Stromal cell of bone marrow (primary cell): ENCODE measurements at places on chromosomes 7 and 10.
A peak's percentile ranks its signal among the peaks of the same experiment; 100 is the strongest.

DNA sequence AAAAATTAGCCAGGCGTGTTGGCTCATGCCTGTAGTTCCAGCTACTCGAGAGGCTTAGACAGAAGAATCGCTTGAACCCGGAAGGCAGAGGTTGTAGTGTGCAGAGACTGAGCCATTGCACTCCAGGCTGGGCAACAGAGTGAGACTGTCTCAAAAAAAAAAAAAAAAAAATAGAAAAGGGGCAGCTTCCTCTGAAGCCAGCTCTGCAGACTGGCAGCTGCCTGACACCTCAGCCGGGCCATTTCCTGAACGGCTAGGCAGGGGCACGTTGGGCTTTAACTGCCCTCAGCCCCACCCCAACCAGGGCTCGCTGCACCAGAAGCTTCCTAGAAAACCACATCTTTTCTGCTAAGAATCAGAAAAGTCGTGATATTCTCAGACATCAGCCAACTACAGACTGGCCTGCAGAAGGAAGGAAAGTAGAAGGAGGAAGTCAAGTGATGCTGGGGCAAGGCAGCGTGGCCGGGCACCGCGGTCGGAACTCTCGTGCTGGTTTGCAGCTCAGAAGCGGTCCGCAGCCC is 38.0 kb downstream of the PRKAG2 start:
- DNase-seq, result no peak

GRCh38 chr7:13327669-13328068 is 640.2 kb downstream of the ARL4A start:
- peak; percentile 18 for DNase-seq

DNA sequence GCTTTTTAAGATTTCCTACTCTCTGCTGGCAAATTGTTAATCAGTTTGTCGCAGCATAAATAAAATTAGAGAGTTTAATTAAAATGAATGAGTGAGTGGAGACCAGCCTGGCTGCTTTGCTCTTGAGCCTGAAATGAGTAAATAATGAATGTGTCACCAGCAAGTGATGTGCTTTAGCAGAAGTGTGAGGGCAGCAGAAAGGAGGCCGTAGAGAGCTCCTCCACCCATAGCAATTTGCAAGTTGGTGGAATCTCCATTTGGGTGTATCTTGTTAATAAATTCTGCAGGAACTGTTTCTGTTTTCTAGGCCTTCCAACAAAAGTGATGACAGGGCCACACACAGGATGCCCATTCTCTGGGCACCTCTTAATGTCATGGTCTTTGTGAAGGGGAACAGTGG is 18.8 kb upstream of the ERCC6 start:
- no peak for DNase-seq

DNA sequence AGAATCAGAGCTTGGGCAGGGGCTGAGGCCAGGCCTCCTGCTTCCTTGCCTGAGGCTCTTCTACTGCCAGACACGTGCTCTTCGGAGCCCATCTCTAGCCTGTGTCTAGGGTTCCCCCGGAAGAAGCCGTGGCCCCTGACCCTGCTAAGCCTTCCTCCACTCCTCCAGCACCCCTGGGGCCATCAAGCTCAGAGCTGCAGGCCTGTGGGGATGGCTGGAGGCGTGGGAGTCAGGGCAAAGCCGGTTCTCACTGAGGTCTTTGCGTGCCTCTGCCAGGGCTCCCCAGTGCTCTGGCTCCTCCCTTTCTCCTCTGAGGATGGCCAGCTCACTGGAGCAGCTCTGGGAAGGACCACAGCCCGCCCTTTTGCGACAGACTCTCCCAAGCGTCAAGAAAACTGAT is 34.4 kb downstream of the GHRHR start:
- DNase-seq, result no peak

DNA sequence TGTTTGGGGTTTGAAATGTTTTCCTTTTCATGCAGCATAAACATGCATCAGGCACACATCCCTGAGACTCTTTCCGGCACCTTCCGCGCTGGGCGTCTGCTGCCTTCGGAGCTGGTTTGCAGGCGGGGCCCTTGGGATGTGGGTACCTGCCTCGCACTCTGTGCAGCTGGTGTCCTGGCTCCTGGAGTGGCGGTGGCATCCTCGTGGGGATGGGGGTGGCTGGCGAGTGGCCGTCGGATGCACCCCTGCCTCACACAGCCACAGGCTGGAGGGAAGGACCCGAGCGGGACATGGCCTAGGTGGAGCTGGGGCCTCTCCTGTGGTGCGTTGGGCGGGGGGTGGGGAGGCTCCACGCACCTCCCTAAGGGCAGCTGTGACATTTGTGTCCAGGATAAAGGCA is 68.5 kb upstream of the ADGRA1 start:
- no peak for DNase-seq

GRCh38 chr10:73810735-73811465 is 498 bp downstream of the NDST2 start:
- DNase-seq, result no peak

DNA sequence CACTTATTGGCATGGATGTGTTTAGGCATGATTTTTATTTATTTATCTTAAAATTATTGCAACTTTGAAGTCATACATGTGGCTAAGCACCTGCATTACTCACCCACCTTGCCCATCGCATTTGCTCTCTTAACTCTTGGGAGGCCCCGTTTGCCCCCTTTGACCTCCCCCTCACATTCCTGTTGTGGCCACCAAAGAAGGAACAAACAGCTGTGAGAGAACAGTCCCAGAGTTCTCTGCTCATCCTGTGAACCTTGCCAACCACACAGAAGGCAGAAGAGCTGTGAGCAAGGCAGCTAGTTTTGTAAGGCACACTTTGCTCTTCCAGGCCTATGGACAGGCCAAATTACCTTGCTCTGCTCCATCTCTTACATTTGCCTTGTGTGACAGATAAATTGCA is 23.6 kb upstream of the FGL2 start:
- no peak for DNase-seq

DNA sequence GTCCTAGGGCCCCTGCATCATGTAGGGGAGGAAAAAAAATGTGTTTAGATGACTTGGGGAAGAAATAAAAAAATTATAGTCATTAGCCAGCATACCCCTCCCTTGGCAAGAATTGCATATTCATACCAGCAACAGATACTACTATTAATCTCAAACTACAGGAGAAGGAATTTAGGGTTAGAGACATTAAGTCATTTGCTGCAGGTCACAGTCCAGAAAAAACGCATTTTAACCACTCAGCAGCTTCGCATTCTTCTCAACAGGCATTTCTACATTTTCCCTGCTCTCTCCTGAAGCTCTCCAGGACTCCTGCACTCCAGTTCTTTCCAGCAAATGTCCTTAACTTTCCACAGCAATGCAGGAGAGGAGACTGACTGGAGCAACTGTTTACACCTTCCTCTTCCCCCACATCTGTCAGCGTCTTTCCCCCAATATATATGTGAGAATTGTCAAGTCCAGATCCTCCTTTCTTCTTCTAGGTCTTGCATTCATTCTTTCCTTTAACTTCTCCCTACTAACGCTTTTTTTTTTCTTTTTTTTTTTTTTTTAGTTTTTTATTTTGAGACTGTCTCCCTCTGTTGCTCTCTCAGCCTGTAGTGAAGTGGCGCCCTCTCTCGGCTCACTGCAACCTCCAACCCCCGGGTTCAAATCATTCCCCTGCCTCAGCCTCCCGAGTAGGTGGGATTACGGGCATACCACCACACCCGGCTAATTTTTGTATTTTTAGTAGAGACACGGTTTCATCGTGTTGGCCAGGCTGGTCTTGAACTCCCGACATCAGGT is 35.6 kb downstream of the PRPS1L1 start:
- no peak for DNase-seq

DNA sequence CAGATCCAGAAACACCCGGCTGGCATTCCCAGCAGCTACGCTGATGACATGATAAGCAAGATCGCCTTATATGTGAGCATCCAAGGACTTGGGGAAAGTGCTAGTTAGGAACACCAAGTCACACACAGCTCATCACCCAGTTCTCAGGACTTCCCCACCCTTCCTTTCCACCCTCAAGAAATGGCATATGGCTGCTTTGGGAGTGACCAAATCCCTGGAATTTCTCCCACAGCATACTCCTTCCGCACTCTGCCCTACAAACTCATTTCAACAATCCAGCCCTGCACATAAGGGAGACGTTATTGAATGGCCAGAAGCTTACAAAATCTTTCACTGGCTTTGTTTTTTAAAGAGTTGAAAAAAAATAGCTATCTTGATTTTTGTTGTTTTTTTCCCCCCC is 4.2 kb downstream of the ITIH5 start:
- DNase-seq, result no peak

GRCh38 chr10:5806745-5807144 is 6.5 kb downstream of the GDI2 start:
- DNase-seq, result no peak

GRCh38 chr10:97157578-97158095 is 28.1 kb downstream of the SLIT1 start:
- no peak for DNase-seq

GRCh38 chr7:134763960-134764359 is 15.5 kb upstream of the CALD1 start:
- no peak for DNase-seq

- DNase-seq, result peak; percentile 76
Observed at GRCh38 chr7:90246171-90246570, 1.2 kb downstream of the CFAP69 start.

DNA sequence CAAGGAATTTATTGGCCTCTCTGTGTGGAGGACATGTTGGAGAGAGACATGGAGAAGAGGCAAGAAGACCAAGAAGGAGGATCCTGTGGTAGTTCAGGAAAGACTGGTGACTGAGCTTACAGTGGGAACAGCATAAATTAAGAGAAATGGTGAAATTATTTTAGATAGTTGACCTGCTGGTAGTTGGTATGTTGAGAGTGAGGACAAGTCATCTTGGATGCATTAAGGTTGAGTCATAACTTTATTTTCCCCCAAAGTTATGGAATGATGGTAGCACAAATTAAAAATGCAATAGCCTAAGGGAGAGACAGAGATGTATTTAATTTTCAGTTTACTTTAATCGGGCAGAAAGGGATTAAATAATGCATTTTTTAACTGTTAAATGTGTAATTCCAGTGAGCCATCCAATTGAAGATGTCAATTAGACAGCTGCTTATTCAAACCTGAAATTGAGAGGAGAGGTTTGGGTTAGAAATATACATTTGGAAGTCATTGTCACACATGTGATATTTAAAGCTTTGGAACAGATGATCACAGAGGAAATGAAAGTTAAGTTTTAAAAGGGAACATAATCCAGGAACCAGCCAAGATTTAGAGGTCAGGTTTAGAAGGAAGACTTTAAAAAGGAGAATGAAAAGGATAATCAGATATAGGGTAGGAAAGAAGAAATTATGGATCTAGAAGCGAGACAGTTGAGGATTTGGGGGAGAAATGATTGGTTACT is 80.6 kb downstream of the DGKB start:
- no peak for DNase-seq

GRCh38 chr10:23868121-23868520 is 340.8 kb upstream of the KIAA1217 start:
- DNase-seq, result no peak

DNA sequence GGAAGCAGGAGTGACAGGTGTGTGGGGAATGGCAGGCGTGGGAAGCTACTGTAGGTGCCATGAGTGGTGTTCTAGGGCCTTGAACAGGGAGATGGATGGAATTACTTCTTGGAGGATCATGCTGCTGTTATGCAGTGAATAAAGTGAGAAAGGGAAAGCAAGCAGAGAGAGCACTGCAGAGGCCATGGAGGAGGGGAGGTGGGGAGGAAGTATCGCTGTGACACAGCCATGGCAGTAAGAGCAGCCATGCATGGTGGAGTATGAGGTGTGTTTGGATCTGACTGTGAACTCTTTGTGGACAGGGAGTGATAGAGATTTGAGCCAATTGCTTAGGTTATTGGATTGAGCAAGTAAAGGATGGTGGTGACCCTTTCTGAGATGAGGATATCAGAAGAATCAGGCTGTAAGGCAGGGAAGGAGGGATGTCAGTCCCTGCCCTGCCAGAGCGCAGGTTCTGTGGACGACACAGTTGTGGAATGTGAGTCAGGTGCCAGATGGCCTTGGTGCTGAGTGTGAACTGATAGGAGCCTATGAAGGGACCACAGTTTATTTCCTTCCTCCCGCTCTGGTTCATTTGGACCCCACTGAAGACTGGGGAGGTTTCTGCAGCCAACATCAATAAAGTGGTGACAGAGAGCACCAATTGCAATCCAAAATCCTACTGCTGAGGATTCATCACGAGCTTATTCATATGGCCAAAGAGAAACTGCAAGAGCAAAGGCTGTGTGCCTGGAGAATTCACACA is 105.5 kb upstream of the TMEM72 start:
- no peak for DNase-seq

- DNase-seq, result peak; percentile 48
Observed at GRCh38 chr7:30983042-30983913, 19.5 kb downstream of the GHRHR start.

DNA sequence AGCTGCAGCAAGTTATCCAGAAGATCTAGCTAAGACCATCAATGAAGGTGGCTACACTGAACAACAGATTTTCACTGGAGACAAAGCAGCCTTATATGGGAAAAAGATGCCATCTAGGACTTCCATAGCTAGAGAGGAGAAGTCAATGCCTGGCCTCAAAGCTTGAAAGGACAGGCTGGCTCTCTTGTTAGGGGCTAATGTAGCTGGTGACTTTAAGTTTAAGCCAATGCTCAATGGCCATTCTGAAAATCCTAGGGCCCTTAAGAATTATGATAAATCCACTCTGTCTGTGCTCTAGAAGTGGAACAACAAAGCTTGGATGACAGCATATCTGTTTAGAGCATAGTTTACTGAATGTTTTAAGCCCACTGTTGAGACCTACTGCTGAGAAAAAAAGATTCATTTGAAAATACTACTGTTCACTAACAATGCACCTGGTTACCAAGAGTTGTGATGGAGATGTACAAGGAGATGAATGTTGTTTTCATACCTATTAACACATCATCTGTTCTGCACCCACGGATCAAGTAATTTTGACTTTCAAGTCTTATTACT is 13.6 kb upstream of the ADAMTS14 start:
- no peak for DNase-seq

GRCh38 chr7:104149822-104150221 is 58.0 kb downstream of the ORC5 start:
- DNase-seq, result no peak

- DNase-seq, result no peak
Observed at GRCh38 chr10:132916956-132917666, 25.3 kb downstream of the CFAP46 start.

GRCh38 chr10:113447278-113447677 is 105.6 kb upstream of the HABP2 start:
- no peak for DNase-seq

DNA sequence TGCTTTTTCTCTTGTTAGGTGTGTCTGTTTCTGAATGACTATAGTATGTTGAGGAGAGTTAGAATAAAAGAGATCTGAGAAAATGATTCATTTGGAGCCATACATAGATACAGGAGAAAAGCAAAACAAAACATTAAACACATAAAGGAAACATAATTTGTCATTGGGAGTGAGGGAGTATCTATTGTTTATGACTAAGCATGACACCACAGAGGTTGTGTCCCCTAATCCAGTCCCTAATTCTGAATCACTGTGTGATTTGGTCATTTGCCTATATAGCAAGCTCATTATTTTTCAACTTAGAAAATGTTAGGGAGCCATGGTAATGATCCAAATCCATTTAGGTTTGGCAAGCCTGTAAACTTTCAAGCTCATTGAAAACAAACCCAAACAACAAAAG is 132.3 kb upstream of the BMPER start:
- peak; percentile 82 for DNase-seq

- peak; percentile 68 for DNase-seq
Observed at GRCh38 chr7:81447351-81447952, 322.4 kb downstream of the HGF start.
